ENCODE measurements at places on chromosomes 2 and 18.

DNA sequence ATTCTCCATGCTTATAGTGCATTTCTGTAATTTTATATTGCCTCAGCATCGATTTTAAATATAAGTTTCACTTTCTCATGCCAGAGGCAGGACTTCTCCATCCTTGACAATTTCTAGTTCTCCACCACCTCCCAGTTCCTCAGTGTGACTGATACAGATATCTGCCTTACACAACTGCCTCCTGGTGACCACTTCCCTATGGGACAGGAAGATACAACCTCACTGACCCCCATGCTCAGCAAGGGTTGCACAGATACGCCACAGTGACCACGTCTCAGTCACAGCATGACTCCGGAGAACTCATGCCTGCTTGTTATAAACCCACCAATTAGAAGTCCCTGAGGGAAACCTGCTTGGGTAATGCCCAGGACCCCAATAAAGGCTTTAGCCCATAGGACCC lies 284.0 kb upstream of the MC4R start:
- DNase-seq, result no peak

- no peak for DNase-seq
Observed at GRCh38 chr2:161028581-161028980, 131.6 kb upstream of the TANK start.

DNA sequence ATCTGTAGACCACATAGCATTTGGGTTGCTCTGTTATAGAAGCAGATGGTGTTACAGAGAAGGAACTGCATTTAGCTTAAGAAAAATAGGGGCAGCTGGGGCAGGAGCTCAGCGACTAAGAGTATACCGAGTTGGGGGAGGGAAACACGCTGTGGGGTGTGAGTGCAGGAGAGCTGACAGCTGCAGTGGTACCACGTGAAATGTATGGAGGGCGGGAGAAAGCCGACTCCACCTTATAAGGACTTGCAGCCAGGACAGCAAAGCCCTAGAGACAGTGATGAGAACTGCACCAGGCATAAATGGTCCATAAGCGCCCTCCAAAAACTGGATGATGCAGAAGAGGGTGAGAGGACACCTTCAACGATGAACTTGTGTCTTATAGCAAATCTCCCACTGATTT lies 237.6 kb downstream of the PRKCE start:
- no peak for DNase-seq

DNA sequence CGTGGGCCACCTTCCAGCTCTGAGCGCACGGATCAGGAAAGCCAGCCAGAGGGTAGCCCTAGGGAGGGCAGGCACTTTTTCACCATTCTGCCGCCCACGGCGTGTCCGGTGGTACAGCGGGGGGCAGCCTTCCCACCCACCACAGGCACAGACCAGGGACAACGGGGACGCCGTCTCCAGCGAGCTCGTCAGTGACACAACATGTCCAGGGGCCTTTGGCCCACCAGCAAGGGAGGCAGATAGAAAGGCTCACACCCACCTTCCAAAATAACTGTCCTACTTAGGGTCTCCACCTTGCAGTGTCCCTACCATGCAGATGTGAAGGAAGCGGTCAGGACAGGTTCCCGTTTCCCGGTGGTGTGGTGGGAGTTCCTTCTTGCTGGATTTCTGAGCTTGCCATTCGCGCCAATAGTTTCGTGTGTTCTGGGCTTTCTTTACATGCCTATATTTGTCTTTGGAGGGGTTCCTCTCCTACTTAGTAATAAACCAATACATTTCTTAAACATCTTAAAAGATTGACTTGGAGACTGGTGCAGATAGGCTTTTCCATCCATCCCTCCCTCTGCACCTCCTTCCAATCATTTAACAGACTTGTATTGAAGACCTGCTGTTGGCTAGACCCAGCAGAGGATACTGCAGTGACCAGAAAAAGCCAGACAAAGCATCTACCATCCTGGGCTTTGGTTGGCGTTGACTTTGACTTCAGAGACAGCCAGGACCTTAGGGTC lies 872 bp downstream of the ASB1 start:
- no peak for DNase-seq

DNA sequence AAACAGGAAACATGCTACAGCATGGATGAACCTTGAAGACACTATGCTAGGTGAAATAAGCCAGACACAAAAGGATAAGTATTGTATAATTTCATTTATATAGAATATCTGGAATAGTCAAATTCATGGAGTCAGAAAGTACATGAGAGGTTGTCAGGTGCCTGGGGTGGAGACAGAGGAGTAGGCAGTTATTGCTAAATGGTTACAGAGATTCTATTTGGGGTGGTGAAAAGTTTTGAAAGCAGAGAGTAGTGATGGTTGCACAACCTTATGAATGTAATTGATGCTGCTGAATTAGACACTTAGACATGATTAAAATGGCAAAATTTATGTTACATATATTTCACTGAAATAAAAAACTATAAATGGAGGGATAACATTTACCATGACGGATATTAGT lies 197.4 kb downstream of the VAPA start:
- no peak for DNase-seq

GRCh38 chr18:78893281-78894032 lies 86.2 kb upstream of the SALL3 start:
- DNase-seq, result no peak

- no peak for DNase-seq
Observed at GRCh38 chr2:238727585-238728329, 120.1 kb upstream of the TWIST2 start.

GRCh38 chr2:70861777-70862625 lies 26.4 kb upstream of the CD207 start:
- DNase-seq, result no peak

DNA sequence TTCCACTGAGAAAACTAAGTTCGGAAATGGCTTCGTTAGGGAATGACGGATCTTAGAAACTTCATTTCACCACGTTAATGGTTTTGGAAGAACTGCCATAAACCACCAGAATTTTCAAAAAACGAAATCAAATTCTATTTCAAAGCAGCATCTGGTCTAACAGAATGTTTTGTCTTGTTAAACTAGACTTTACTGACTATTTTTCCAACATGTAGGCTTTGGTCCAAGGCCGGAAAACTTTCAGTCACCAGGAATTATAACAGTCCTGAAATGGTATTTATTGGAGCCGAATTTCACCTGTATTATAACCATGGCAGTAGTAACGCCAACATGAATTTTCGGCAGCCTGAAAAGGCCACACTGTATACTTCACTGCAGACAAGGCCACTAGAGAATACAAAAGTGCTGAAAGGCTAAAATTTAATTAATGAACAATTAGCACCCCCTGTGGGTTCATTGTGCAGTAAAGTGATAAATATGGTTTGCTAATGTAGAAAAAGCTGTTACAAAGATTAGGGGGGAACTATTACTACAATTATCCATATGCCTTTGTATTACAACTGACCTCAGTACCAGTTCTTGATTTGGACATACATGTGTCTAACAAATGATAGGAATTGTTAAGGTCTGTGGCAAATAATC lies 116.4 kb downstream of the ZNF521 start:
- DNase-seq, result no peak

DNA sequence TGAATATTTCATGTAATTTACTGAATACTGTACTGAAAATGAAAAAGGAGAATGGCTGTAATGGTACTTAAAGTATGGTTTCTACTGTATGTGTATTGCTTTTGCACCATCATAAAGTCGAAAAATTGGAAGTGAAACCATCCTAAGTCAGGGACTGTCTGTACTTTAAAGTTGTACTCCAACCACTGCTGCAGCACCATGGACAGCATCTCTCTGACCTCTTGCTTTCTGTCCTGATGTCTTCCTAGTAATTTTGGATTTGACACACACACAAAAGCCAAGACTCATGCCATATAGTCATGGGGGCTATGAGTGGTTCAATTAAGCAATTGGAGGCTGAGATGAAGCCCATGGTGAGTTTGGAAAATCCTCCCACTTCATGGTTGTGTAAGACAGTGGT lies 256.3 kb upstream of the PKDCC start:
- no peak for DNase-seq

GRCh38 chr2:76445880-76446279 lies 735.2 kb upstream of the GCFC2 start:
- DNase-seq, result no peak

DNA sequence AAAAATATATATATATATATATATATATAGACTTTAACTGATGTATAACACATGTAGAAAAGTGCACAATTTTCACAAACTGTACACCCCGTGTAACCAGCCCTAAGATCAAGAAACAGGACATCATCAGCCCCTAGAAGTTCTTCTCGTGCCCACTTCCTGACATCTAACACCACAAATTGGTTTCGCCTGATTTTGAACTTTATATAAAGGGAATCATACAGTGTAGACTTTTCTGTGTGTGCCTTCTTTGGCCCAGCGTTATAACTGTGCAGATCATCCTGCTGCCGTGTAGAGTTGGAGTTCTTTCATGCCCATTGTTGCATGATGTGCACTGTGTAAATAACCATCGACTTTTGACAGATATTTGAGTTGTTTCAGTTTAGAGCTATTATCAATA lies 41.0 kb downstream of the SMAD7 start:
- DNase-seq, result no peak

DNA sequence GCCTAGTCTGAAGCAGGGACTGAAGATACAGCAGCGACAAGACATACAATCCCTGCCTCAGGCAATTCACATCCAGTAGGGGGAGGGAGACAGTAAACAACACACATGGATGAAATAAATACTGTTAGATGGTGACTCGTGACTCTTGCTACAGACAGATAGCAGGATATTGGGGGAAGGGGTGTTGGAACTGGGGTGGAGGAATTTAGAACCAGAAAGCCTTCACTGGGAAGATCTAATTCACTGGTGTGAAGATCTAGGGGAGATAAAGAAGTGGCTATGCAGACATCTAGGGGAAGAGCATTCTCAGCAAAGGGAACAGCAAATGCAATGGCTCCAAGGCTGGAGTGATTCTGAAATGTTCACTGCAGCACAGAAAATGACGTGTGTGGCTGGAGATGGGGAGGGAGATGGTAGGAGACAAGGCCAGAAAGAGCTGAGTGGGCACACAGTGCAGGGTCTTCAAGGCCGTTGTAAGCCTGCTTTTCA lies 52.6 kb upstream of the TMEM163 start:
- no peak for DNase-seq

DNA sequence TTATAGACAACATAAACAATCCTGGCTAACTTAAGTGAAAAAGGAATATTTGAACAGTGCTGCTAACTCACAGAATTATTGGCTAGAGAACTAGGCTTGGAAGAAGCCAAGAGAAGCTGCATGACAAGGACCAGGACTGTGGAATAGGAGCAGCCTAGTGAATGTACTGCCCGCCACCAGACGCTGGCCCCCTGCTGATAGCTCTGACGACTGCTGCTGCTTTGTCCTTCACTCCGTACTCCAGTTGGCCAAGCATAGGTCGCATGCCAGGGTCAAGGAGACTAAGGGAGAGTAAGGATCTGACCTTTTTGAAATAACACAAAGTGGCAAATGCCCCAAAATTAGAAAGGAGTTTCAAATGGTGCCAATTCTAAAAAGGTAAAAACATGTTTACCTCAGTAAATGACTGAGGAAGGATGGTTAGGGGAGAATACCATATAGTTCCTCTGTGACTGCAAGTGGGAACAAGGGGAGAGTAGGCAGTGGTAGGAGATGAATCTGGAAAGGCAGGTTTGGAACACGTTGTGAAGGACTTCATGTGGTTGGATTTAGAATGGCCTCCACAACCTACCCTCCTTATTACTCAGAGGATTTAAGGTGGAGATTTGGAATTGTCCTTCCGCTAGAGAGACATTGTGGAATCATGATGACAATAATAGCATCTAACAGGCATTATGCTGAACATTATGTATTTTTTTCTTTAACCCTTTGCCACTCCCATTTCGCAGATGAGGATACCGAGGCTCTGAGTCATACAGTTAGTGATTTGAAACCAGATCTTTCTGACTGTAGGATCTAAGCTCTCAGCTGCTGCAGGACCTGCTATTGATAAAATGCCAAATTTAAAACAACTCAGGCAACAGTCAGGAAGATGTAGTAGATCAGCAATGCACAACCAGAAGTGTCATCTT lies 19.5 kb downstream of the STRADB start:
- no peak for DNase-seq

- no peak for DNase-seq
Observed at GRCh38 chr2:191291471-191291870, 46.3 kb downstream of the MYO1B start.

- no peak for DNase-seq
Observed at GRCh38 chr2:203126996-203127395, 111.8 kb upstream of the CYP20A1 start.

GRCh38 chr18:22268641-22269128 lies 99.3 kb downstream of the GATA6 start:
- no peak for DNase-seq

DNA sequence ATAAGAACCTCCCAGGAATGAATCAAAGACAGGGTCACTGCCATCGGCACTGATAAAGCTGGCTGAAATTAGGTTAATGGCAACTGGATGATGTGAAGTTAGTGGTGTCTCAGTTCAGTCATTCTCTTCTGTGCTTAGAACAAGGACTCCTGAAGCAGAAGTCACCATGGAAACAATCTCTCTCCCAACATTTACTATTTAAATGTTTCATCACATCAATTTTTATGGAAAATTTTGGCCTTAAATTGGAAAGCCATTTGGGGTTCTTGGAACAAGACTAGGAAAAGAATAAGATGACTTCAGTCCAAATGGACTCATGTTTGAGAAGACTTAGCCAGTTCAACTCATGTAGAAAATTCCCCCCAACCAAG lies 15.5 kb upstream of the ARL5A start:
- DNase-seq, result no peak

DNA sequence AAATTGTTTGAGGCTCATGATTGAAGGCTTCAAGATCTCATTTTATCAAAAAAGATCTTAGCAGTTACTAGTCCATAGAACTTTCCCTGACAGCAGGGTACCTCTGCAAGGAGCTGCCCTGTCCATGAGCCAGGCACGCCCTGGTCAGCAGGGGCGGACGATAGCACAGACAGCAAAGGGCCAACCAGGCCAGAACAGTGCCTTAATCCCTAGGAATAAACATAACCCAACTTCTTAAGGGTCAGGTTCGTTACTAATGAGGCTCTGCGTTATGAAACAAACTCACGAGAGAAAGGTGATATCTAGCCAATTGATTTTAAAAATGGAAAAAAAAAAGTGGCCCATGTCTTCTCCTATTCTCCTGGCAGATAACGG lies 59.2 kb downstream of the BCL2 start:
- no peak for DNase-seq
